ENCODE measurements at places on chromosomes 16 and 17. TPM values are rescaled to one million over a fixed set of nuclear protein-coding genes. Genes with fewer than 3 reads are reported as not detected.

Gene ZMYND15
- total RNA-seq, result 0.58 TPM

DNA sequence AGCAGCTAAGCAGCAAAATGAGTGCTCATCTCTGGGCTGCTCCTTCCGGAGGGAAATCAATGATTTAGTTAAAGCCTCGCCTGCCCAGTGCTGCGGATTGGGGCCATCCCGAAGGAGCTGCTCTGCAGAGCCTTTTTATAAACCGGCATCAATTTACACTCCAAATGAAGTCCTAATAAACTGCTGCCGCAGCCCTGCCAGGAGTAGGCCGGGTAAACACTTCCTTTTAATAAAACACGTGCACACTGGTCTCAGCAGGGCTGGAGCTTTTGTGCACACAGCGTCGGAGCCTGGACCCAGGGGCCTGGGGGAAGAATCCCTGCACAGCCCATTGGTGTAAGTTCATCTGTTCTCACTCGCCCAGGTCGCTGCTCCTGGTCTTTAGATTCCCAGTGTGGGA lies 79.6 kb upstream of the HS3ST2 start:
- DNase-seq, result no peak
- H3K27ac ChIP-seq, result no peak overlapping the region
- no peaks in the 10 kb centered on the region for H3K27me3 ChIP-seq
- no peaks in the 10 kb centered on the region for H3K4me1 ChIP-seq

Gene MT3
- total RNA-seq, result not detected

GRCh38 chr16:12793865-12794240 lies 9.8 kb downstream of the CPPED1 start:
- H3K4me3 ChIP-seq, result no peak overlapping the region
- H3K27ac ChIP-seq, result no peak overlapping the region
- no peaks in the 10 kb centered on the region for H3K27me3 ChIP-seq
- no peaks in the 10 kb centered on the region for H3K4me1 ChIP-seq

Gene FNDC8
- not detected for total RNA-seq

DNA sequence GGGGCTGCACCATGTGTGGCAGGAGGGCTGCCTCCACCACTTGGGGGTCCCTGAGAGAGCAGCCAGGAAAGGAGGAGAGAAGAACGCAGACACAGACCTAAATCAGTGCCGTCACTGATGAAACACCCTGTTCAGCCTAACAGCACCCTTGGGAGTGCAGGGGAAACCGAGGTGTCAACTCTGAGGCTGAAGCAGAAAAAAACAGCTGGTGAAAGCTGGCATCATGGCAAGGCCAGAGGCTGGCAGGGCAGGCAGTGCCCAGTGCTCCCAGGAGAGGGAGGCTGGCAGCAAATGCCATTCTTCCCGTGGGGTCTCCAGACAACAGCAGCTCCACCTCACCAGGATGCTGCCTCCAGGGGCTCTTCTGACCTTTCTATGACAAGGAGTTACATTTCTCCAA lies 23.1 kb downstream of the SPHK1 start:
- peaks cover 24% of the 10 kb centered on the region for H3K36me3 ChIP-seq
- no peak for DNase-seq
- H3K4me3 ChIP-seq, result no peak overlapping the region
- H3K27me3 ChIP-seq, result no peaks in the 10 kb centered on the region

GRCh38 chr16:5323284-5324141 lies 225.9 kb upstream of the EEF2KMT start:
- no peaks in the 10 kb centered on the region for H3K36me3 ChIP-seq
- DNase-seq, result no peak
- H3K4me1 ChIP-seq, result no peaks in the 10 kb centered on the region
- H3K4me3 ChIP-seq, result no peak overlapping the region

Gene ACSM2B
- not detected for total RNA-seq

Gene CMTM4
- 16.9 TPM for total RNA-seq

Measured in PC-3 (cell line).